ENCODE measurements at places on chromosomes 1 and 21. TPM values are rescaled to one million over a fixed set of nuclear protein-coding genes. Genes with fewer than 3 reads are reported as not detected.

The PM20D1 gene
- 1.4 TPM for polyA plus RNA-seq

GRCh38 chr1:31822766-31823165, 6.9 kb upstream of the SPOCD1 start:
- no peak for DNase-seq

- no peak for DNase-seq
Observed at GRCh38 chr1:232611834-232612233, 18.1 kb downstream of the SIPA1L2 start.

DNA sequence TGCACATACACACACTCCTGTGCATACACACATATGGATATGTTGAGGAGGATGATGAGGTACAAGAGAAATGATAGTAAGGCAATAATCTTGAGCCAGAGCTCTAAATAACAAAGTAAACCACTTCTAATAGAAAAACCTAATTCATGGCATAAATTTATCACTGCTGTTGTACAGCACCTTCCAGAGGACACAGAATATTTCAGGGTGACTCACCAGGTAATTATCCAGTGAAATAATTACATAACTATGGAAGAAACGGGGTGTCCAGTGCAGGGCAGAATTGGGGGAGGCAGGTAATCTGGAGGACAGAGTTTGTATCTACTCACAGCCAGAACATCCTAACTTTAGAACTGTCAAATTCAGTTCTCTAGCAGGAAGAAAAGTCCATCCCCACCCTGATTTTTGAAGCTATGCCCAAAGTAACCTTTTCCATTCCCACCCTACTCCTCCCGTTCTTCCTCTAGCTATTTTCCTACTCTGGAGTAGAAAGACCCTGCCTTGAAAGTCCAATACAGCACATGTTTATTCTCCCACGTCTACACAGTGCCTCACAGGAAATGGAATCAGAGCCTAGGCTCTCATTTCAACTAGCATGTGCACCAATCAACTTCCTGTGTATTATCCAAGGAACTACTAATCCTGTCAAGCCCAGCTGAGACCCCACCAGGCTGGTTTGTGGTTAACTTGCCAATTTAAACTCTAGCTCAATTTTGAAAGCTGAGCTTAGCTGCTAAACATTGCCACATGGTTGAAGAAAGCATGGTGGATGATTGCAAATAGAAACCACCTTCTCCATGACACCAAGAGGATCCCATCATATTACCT, 96.6 kb downstream of the PTPN14 start:
- DNase-seq = no peak

- DNase-seq = no peak
Observed at GRCh38 chr1:155011004-155011416, 8.4 kb downstream of the ZBTB7B start.
